ENCODE measurements at places on chromosomes 3 and 15. TPM values are rescaled to one million over a fixed set of nuclear protein-coding genes. Genes with fewer than 3 reads are reported as not detected.
A peak's percentile ranks its signal among the peaks of the same experiment; 100 is the strongest.

- peak; percentile 69 for DNase-seq
Observed at GRCh38 chr15:73897441-73898261, 24.3 kb downstream of the TBC1D21 start.

Gene TGM4
- total RNA-seq, result not detected

Gene SNX33
- 18.2 TPM for total RNA-seq

DNA sequence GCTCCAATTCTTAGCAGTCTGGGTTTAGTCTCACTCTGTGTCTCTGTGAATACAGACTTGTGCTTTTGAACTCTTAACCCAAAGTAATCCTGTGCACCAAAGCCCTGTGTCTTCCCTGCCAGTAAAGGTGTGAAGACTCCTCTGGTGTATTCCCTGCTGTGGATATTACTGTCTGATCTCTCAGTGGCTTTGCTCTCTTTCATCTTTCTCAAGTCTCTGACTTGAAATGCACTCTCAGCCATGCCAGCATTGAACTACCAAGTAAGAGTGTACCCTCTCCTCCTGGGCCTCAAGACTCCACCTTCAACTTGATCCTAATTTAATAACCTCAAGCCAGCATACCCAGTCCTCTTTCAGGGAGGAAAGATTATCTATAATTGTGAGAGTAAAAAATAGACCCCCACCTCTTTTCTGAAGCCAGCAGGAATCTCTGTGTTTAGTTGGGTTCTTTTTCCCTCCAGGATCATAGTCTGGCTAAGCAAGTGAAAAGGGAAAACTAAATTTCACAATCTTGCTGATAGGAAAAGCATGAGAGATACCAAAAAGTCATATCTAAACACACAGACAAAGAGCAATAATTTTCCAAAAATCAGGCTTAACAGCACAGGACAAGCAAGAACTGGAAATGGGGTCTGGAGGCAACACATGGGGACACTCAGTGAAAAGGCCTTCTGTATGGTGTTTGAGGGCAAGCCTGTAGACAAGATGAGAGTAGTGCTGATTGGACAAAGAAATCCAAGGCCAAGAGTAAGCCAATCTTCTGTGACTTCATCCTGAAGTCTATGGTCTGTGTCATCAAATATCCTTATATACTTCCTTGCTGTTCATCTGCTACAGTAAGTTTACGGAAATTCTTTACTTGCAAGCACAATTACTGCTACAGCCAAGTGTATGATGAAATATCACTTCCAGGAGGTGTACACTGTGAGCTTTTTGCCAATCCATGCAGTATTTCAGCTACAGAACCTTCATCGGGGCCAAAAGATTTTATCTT, 296.1 kb upstream of the TGFBR2 start:
- DNase-seq, result no peak

- DNase-seq, result no peak
Observed at GRCh38 chr3:54079314-54079713, 43.0 kb upstream of the CACNA2D3 start.

Gene FOXB1
- total RNA-seq, result not detected

Gene TIPIN
- total RNA-seq, result 3.9 TPM

- DNase-seq, result peak; percentile 15
Observed at GRCh38 chr15:45790325-45790943, 155.6 kb downstream of the SQOR start.

- DNase-seq, result peak; percentile 75
Observed at GRCh38 chr3:53109891-53110771, 20.1 kb downstream of the RFT1 start.

DNA sequence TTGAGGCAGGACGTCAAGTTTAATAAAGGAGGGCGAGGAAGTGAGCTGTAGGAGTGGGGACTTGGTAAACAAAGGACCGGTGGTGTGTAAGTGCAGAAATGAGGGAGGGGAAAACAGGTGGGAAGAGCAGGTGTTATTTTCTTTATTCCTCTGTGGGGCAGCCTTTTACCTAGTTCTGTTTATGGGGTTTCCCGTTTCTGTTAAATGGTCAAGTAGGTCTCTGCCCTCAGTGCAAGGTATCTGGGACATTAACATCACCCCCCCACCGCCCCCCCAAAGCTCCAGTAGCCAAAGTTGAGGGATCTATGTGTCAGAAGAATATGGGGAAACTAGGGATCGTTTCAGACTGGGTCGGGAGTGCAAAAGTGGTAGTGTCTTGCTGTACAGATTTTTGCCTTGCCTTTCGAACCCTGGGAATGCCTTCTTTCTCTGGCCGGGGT, 893 bp downstream of the MGA start:
- no peak for DNase-seq

DNA sequence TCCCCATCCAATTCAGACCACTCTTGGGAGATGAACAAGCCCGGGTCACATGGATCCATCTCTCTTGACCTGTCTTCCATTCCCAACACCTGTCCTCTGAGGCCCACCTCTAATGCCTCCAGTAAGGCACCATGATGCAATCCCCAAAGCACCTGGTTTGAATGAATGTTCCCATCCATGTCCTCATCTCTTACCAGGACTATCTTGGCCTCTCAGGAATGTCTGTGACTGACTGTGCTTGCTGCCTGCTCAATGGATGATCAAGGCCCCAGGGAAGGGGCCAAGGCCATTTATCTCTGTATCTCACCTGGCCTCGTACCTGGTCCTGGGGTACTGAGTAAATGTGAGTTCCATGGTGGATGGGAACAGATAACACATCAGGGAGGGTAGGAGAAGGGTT, 49.7 kb downstream of the SLCO2A1 start:
- no peak for DNase-seq

DNA sequence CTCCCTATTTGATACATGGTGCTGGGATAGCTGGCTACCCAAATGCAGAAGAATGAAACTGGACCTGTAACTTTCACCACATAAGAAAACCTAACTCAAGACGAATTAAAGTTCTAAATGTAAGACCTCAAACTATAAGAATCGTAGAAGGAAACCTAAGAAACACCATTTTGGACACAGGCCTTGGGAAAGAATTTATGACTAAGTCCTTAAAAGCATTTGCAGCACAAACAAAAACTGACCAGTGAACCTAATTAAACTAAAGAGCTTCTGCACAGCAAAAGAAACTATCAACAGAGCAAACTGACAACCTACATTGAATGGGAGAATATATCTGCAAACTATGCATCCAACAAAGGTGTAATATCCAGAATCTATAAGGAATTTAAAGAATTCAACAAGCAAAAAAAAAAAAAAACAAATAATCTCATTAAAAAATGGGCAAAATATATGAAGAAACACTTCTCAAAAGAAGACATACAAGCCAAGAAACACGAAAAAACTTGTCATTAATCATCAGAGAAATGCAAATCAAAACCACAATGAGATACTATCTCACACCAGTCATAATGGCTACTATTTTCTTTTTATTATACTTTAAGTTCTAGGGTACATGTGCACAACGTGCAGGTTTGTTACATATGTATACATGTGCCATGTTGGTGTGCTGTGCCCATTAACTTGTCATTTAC, 37.0 kb downstream of the HDGFL3 start:
- DNase-seq, result no peak

Gene SOX14
- total RNA-seq, result not detected

DNA sequence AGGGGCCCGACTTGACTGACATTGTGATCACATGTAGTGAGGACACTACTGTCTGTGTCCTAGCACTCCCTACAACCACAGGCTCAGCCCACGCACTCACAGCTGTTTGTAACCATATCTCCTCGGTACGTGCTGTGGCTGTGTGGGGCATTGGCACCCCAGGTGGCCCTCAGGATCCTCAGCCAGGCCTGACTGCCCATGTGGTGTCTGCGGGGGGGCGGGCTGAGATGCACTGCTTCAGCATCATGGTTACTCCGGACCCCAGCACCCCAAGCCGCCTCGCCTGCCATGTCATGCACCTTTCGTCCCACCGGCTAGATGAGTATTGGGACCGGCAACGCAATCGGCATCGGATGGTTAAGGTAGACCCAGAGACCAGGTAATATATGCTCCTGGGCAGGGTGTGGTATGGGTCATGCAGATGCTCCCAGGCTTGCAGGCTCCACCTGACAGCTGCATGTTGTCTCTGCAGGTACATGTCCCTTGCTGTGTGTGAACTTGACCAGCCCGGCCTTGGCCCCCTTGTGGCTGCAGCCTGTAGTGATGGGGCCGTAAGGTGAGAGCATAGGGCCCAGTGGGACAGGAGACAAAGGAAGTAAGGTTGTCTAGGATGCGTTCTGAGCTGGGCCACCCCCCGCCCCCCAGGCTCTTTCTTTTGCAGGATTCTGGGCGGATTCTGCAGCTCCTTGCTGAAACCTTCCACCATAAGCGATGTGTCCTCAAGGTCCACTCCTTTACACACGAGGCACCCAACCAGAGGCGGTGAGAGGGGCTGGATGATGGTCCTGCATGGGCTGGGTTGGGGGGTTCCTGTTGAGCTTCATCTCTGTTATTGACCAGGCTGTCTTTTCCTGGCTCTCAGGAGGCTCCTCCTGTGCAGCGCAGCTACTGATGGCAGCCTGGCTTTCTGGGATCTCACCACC, 4.4 kb downstream of the DALRD3 start:
- DNase-seq, result no peak

Gene PPCDC
- total RNA-seq, result 4.8 TPM

- DNase-seq, result no peak
Observed at GRCh38 chr3:19543212-19543841, 390.7 kb downstream of the EFHB start.

GRCh38 chr3:134592806-134593205, 58.0 kb downstream of the KY start:
- no peak for DNase-seq

DNA sequence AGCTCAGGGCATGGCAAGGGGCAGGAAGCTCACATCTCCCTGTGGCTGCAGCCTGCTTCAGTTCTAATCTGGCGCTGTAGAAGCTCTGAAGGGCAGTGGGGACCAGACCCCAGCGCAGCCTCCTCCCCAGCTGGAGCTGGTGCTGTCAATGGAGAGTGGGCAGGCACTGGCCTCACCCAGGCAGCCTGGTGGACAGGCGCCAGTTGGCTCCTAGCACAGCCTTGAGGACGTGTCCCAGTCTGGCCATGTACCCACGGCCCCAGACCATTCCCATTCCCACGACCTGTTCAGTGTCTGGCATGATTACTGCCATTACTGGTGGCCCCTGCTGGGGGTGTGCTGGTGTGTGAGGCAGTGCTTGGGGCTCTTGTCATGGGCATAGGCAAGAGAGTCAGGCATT, 16.3 kb downstream of the TYRO3 start:
- DNase-seq, result no peak

DNA sequence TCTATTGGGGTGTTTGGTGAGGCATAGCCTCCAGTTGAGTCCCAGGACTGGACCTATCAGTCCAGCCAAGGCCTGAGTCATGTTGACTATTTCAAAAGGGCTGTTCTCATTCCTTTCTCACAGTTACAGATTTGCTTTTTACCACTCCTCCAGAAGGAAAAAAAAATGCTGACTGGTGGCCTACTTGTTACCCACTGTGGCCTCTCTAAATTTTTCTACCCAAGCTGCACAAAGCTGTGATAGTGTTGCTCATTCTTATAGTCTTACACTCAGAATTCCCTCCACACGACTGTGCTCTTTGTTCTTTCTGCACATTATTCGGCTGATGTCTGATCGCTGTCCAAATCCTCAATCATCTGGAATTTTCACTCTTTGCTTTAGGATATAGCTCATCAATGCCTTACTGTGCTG, 1142.2 kb downstream of the IGSF11 start:
- no peak for DNase-seq

DNA sequence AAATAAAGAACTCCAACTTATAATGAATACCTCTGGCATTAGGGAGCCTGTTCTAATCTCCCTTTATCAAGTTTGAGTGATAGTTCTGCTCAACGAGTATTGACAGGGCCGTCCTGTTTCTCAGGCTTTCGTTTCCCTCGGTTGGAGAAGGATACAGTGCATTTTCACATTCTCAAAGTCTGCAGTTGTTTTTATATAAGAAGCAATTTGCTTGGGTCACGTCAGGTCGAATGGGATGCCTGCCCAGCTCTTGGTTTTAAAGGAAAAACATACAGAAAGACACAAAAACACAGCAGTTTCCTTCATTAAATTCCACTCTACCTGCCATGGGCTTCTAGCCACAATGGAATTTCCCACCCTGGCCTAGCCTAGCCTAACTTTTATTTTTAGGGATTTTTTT, 366.3 kb downstream of the TIGIT start:
- DNase-seq, result peak; percentile 20

Gene GRAMD1C
- 3.0 TPM for total RNA-seq

DNA sequence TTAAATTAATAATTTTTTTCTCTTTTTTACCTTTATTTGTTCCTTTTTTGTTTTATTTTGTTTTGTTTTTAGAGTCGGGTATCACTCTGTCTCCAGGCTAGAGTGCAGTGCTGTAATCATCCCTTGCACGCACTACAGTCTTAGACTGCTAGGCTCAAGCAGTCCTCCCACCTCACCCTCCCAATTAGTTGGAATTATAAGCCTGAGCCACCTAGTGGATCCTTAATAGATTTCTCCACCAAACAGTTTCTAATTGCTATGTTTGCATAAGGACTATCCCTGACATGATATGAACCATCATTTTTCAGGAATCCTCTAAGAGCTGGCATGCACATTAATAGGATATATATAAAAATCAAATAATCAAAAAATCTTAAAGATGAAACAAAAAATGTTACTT, 993.2 kb downstream of the OTOL1 start:
- DNase-seq, result no peak

- DNase-seq, result no peak
Observed at GRCh38 chr3:76021376-76021775, 236.0 kb upstream of the ZNF717 start.

DNA sequence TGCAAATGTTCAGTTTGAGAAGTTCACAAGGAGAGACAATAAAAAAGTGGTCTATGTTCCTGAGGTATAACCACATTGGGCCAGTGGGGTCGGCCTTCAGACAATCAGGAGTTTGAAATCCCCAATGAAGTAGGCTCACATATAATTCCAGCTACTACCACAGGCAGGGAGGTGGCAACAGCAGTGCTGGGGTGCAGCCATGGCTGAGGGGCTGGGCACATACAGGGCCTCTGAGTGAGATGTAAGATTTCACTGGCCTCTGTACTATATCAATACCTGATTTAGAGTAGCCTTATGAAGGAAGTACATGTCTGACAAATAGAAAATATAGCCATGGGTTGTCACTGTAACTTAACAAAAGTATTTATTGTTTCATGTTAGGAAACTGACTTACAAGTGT, 402.2 kb downstream of the TBC1D5 start:
- DNase-seq, result no peak

DNA sequence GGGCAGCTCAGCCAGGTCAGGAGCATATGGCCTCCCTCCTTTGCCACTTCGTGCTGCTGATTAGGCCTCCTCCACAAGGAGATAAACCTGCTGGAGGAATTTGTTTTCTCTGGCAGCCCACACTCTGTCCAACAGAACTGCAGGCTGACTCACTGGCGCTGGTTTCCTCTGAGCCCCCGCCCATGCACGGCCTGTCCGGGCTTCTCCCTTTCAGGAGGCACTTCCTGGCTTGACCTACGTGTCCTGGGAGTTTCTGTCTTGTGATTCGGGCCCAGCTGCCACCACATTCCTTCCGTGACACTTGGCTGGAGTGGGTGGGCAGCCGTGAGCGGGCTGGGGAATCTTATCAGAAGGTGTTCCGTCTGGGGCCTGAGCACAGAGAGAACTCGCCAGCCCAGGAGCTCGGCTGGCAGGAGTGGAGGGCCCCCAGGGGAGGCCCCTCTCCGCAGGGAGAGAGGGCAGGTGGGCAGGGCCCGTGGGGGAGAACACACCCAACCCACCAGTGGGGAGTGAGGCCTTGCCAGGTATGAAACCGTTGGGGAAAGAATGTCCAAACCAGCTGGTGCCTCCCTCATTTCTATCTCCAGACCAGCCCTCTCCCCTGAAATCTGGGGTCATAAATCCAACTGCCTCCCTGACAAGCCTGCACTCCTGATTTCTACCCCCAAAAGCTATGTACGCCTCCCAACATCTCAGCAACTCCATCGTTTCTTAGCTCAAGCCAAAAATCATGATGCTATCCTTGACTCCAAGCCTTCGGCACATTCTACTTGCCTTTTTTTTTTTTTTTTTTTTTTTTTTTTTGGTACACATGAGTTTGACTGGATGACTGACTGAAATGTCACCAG, 110.6 kb upstream of the MEF2A start:
- peak; percentile 97 for DNase-seq
